ENCODE measurements at places on chromosomes 16 and 17.

DNA sequence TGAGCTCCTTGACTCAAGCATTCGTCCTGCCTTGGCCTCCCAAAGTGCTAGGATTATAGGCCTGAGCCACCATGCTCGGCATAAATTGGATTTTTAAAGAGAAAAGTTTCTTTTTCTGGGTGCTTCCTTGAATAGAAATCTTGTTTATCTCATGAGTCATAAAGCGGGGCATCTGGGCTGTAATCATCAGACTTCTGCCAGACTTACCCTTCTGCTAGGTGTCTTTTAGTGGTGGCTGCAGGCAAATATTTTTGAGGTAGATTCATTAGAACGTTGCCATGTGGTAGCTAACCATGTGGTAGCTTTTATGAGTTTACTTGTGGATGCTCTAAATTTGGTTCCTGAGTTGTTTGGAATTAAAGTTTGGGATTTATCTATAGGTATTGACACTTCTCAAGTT lies 13.4 kb downstream of the PGS1 start:
- DNase-seq = no peak

- no peak for DNase-seq
Observed at GRCh38 chr16:68776821-68777485, 39.9 kb downstream of the CDH1 start.

DNA sequence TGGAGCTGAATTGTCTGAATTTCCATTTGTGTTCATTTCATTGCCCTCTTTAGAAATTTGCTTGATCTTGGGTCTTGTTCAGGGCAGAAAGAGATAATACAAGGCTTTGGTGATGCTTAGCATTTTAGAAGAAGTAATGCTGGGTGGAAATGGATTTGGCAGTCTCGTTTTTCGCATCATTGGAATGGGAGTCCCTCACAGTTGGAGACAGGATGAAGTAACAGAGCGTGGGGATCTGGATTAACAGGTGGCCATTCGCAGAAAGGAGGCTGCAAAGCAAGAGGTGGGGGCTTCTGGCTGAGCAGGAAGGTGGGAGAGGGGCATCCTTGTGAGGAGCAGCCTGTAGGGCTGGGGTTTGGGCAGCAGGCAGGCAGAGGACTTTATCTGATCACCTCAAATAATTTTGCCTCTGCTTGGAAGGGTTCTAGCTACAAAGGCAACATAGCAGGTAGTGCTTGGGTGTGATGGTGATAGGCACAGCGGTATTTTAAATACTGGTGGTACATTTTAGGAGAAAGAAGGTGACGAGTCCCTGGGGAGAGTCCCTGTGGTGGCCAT lies 17.0 kb downstream of the KSR1 start:
- DNase-seq = no peak

GRCh38 chr16:19753815-19754643 lies 36.0 kb downstream of the IQCK start:
- no peak for DNase-seq

DNA sequence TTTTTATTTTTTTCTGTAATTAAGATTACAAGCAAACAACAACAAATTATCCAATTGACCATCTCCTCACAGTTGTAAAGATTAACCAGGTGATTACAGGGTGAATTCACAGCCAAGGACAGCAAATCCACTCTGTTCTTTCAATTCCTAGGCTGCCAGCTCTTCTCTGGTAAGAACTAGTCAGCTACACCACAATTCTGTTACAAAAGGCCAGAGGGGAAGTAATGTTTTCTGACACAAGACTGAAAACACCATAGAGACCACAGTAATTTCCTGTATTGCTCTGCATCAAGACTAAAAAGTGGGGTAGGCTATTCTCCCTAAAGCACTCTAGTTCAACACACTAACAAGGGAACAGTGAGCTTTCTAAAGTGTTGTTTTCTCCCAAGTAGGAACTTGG lies 10.6 kb downstream of the CA10 start:
- DNase-seq = no peak

DNA sequence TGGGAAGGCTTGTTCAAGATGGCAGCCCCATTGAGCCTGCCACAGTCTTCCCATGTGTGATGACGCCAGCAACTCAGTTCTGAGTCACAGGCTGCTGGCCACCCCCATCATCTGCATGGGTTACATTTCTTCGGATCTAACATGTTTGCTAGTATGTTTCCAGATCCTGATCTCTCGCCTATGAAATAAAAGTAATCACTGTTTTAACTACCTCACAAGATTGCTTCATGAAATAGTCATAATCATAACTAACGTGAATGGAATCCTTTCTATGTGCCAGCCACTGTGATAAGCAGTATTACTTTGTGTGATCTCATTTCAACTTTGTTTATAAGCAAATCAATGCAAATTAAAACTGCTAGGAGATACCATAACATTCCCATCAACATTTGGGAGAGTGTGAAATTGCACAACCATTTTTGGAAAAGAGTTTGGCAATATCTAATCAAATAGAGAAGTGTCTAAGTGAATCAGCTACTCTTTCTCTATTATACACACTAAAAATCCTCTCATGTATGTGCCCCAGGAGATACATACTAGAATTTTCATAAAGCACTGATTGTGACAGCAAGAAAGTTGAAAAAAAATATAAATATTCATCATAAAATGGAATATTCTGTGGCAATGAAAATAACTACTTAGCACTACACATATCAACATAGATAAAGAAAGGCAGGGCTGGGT lies 300.2 kb upstream of the IRX5 start:
- DNase-seq = no peak

- no peak for DNase-seq
Observed at GRCh38 chr17:35214631-35215273, 20.6 kb upstream of the SLC35G3 start.

DNA sequence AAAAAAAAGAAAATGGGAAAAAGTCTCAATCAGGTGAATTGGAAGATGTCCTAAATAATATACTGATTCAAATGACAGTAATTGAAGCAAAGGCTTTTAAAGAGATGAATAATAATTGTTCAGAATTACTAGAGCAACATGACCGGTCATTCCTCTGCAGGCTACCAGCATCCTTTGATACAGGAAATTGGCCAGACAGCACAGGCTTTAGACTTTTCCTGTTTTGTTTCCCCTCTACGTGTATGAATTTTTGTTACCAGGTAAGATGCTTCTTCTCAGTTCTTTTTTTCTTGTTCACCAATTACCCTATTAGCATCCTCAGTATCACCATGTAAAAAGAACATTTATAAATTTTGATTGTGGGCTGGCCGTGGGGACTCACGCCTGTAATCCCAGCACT lies 77.5 kb downstream of the RPGRIP1L start:
- DNase-seq = no peak

- no peak for DNase-seq
Observed at GRCh38 chr17:78974635-78975591, 4.8 kb downstream of the LGALS3BP start.

DNA sequence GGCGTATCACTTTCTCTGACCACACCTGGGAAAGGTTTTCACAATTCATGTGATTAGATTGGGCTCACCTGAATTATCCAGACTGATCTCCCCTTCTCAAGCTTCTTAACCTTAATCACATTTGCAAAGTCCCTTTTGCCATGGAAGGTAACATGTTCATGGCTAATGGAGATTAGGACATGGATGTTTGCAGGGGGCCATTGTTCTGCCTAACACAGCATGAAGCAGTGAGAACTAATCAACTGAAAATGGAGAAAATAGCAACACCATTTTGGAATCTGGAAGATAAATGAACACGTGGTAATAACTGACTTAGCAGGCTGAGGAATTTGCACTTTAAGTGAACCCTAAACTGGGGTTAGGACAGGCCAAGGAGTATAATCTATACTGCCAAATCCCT lies 25.0 kb upstream of the SBK1 start:
- no peak for DNase-seq

- DNase-seq = no peak
Observed at GRCh38 chr17:14755002-14755401, 454.1 kb downstream of the HS3ST3B1 start.

GRCh38 chr17:15145621-15146020 lies 119.5 kb downstream of the PMP22 start:
- no peak for DNase-seq

- no peak for DNase-seq
Observed at GRCh38 chr17:39757931-39758873, 20.5 kb downstream of the GRB7 start.

- DNase-seq = no peak
Observed at GRCh38 chr17:1627182-1627981, 1.3 kb downstream of the SLC43A2 start.

DNA sequence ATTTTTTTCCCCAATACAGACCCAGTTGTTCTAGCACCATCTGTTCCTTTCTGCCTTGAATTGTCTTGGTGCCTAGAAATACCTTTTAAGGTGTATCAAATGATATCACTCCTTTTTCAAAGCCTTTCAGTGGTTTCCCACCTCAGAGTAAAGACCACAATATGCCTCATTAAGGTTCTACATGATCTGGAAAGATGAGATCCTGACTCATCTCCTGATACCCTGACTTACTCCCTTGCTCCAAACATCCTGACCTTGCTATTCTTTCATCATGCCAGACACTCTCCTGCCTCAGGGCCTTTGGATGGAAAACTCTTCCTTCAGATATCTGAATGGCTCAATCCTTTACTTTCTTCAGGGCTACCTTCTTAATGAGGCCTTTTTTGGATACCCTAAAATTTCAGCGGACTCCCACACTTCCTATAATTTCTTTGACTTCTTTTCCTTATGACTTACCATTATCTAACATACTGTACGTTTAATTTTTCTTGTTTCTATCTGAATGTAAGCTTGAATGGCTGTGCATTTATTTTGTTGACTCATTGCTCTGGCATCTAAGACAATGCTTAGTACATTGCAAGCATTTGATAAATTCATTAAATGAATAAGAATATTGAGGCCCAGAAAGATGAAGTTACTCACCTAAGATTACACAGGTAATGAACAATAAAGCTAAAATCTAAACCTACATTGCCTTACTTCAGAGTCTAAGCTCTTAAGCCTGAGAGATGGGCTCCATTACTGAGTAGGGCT lies 19.2 kb downstream of the FLOT2 start:
- DNase-seq = no peak

DNA sequence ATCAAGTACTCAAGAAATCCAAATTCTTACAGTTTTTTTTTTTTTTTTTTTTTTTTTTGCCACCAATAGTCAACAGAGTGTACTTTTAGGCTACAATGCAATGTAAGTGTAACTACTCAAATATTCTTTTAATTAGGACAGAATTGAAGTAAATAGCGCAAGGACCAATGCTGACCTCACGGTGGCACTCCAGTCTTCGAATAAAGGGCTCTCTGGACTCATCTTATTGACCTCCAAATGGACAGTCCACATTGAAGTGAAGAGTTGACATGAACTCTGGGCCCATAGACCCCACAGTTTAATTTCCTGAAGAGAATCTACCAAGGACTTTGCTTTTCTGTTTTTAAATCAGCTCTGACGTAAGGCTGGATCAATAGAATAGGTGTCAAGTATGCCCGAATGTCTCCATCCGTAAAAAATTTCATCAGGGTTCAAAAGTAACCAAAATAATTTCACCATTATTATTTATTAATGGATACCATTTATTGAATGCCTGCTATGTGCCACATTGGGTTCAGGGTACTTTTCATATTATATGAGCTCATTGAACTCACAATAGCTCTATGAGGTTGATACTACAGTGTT lies 7.3 kb upstream of the DDX52 start:
- no peak for DNase-seq

DNA sequence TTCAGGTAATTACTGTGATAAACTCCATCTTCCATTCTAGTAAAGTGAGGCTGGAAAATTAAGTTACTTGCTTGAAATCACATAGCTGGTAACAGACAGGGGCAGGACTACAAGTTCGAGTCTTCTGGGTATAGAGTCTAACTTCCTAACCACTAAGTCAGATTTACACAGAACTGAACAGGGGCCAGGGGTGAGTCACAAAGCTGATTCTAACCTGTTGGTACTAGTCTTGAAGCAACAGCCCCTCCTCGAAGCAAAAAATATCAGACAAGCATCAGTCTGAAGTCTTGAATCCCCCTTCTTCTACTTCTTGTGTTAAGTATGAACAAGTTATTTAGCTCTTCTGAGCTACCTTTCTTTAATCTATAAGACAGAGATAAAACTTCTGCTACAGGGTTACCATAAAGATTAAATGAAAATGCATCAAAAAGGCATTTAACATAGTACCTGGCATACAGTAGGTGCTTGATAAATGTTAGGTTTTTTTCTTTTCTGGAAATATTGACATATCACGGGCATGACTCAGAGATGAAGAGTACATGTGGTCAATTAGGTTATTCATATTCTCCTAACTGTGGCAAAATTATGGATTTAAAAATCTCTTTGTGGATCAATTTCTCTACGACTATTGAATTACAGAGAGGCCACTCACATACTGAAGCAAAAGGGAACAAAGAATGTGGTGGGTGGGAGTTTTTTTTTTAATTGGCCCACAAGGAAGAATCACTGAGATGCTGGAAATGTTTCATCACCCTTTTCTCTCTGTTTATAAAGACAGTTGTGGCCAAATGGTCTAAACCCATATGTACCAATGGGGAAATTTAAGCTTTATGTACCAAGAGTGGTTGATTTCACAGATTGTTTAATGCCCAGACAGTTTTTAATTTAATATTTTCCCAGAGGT lies 266.9 kb upstream of the DYNLRB2 start:
- DNase-seq = no peak

DNA sequence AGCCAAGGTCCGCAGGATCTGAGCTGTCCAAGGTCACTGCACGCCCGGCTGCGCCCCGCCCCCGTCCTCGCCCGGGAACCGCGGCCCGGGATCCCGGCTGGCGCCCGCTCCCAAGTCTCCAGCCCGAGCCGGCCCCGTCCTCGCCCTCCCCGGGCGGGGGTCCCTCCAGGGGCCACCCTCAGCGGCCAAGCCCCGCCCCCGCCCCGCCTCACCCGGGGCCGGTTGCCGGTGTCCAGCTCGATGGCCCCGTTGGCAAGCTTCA lies 216 bp downstream of the VPS9D1 start:
- no peak for DNase-seq

DNA sequence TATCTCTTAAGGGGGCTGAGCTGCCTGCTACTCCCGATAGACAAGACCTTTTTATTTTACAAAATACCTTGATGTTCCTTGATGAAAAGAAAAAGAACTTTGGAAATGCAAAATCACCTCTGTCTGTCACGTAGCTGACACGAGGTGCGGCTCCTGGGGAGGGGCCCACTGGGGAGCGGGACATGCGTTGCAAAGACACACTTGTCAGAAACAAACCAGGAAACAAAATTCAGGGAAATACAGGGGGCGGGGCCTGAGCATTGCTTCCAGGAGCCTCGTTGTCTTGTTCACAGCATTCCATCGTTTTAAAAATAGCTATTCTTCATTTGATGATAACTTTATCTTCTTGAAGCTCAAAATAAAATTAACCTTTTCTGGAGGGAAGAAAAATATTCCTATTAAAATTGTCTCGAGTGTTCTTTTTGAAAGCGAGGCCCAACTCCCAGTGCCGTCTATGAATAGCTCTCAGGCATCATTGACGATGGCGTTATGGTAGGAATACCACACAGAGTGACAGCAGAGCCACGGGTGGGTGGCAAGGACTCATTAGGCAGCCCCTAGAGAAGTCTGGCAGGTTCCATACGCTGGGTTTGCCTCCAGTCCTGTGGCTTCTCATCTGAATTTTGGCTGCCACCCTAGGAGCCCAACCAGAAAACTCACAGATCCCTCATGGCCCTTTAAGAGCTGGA lies 286.9 kb downstream of the CPPED1 start:
- DNase-seq = no peak

Measured in DMS79 (cell line).